ENCODE measurements at places on chromosomes 3 and 15.

DNA sequence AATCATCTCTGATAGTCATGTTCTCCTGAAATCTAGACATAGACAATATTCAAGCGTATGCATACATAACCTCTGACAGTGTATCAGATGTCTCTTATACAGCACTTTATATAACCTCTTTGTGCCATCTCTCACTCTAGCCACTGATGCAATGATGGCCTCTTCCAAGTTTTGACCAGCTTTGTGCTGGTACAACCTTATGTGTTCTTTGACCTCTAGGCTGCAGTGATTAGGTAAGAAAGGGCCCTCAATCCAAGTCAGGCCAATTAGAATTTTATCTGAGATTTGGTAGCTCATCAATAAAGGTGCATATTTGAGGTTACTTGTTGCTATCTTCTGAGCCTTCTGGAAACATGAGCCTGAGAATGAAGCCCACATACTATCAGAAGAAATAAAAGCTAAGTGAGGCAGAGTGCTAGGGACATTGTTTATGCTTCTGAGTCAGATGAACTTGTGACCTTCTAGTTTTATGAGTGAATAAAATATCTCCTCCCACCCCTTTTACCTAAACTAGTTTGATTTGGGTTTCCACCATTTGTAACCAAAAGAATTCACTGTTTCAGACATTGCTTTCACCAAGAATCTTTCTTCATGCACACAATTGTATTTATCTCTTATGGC is 283.2 kb upstream of the SUCLG2 start:
- DNase-seq, result no peak

DNA sequence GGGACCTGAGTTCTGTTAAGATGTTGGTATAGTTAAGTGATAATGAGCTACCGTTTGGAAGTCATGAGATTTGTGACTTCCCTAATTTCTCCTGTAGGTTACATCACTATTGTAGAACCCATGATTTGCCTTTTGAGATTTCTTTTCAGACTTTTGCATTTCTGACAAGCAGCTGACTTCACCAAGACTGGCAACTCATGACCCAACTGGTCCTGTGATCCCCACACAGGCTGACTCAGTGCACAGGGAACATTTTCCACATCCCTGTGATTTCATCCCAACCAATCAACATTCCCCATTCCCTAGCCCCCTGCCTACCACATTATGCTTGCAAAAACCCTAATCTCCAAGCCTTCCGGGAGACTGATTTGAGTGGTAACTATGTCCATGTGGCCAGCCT is 242.1 kb upstream of the PDZRN3 start:
- DNase-seq, result no peak

GRCh38 chr3:106447723-106448301 is 579.0 kb upstream of the CBLB start:
- no peak for DNase-seq

DNA sequence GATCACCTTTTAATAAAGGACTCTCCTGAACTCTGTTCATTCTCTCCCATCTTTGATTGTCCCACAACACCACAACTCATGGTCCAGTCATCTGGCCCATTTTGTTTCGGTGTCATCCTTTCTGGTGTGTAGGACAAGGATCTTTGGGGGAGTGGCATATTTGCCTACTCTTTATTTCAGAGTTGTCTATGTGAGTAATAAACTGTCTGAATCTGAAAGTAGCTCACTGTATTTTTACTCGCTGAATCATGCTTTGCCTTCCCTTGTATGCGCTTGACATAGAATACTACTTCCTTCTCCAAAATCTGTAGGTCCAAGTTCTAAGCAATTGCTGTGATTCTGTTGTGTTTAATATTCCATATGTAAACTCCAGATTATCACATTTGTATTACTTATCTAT is 29.9 kb upstream of the NOX5 start:
- no peak for DNase-seq

DNA sequence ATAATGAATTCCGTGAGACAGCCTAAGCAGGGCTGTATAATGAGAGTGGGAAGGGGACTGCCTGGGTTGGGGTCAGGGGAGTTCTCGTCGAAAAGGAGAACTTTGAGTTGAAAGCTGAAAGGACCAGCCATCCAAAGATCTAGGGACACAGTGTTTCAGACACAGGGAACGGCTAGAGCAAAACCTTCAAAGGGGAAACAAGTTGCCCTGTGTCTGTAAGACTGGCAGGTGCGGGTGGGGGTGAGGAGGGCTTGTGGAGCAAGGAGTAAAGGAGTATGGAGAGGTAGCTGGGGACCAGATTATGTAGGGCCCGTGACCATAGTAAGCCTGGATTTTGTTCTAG is 1.3 kb upstream of the SRP14 start:
- no peak for DNase-seq

DNA sequence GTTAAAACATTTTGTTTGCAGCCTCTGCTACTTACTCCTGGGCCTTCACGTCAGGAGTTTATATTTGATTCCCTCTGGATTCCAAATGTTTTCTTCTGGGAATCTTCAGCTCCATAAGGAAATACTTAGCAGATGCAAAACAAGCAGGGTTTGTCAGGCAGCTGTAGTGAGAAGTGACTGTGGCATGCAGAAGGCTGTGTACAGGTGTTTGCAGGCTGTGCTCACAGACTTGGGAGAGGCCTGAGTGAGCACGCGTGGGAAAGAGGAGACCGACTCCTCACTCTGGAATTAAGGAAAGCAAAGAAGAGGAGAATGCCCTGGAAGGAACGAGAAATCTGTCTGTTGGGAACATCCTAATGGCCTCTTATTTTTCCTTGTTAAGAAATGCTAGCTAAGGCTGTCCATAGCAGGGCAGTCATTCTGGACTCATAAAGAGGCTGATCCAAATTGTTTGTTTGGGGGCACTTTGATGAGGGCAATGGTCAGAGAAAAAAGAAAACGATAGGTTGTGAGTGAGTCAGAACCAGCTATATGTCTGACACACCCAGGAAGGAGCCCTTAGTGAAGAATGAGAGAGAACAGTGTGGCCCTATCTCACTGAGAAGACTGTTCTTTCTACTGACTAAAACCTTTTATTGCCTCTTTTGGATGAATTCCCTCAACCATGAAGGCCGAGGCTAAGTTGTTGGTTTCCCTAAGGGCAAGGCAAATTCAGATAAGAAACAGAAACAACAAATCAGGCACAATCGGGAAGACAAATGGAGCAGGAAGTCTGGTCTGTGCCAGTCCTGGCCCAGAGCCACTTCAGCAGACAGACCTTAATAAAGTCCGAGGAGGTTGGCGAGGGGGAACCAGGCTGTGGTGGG is 82.6 kb downstream of the TGFBR2 start:
- no peak for DNase-seq

- no peak for DNase-seq
Measured at GRCh38 chr3:74531491-74531890, 83.0 kb downstream of the CNTN3 start.

GRCh38 chr3:186605078-186605477 is 7.8 kb upstream of the AHSG start:
- no peak for DNase-seq

- no peak for DNase-seq
Measured at GRCh38 chr15:39966521-39966920, 32.6 kb downstream of the EIF2AK4 start.

GRCh38 chr3:47261301-47261700 is 21.3 kb downstream of the KIF9 start:
- DNase-seq, result no peak

- DNase-seq, result no peak
Measured at GRCh38 chr15:96392380-96393208, 62.1 kb downstream of the NR2F2 start.

- DNase-seq, result no peak
Measured at GRCh38 chr3:13648060-13649001, 99.4 kb downstream of the FBLN2 start.

GRCh38 chr3:157394411-157394810 is 42.2 kb upstream of the PTX3 start:
- no peak for DNase-seq

- DNase-seq, result no peak
Measured at GRCh38 chr15:80864666-80865065, 85.5 kb downstream of the CEMIP start.

DNA sequence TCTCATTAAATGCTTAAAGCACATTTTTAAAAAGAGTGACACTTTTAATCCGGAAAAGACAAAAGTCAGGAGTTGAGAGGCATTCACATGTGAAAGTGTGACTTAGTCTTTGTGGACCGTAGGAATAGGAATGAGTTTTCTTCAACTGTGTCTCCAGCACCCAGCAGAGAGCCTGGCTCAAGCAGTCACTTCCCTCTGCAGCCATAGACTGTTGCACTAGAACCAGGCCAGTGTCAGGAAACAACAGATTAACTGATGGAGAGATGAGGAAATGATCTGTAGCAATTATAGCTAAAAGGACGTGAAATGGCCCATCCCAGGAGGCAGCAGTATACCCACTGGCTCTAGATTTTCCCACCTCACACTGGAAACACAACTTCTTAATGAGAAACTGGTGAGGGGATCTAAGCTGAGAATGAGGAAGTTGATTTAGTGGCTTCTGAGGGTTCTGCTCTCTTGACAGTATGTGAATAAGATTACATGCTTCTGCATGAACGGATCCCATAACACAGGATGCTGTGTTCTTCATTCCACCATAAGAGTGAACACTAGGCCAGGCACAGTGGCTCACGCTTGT is 19.8 kb downstream of the CFAP92 start:
- no peak for DNase-seq

DNA sequence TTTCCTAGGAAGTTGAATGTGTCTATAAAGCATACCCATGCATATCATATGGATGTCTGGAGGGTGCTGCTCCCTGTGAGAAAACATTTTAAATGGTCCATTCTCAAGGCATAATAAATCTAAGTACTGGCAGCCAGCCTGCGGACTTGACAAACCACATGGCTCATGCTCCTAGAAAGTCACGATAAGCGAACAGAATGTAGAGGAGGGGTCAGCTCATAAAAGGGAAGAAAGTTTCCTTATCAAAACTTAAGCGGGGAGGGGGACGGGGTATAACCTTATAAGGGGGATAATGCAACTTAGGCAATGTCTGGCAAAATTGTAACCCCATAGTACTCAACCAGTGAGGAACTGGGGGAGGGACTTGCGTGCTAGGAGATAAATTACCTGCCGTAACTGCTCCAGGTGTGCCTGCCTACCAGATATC is 159.8 kb upstream of the LMCD1 start:
- no peak for DNase-seq
